ENCODE measurements at places on chromosomes 5 and 9. TPM values are rescaled to one million over a fixed set of nuclear protein-coding genes. Genes with fewer than 3 reads are reported as not detected.

GRCh38 chr5:68440651-68441050 is 225.1 kb downstream of the PIK3R1 start:
- H3K27ac ChIP-seq, result no peak overlapping the region
- H3K4me1 ChIP-seq, result no peaks in the 10 kb centered on the region
- DNase-seq, result no peak
- no peaks in the 10 kb centered on the region for H3K36me3 ChIP-seq
- no peaks in the 10 kb centered on the region for H3K27me3 ChIP-seq
- H3K4me3 ChIP-seq, result no peak overlapping the region

DNA sequence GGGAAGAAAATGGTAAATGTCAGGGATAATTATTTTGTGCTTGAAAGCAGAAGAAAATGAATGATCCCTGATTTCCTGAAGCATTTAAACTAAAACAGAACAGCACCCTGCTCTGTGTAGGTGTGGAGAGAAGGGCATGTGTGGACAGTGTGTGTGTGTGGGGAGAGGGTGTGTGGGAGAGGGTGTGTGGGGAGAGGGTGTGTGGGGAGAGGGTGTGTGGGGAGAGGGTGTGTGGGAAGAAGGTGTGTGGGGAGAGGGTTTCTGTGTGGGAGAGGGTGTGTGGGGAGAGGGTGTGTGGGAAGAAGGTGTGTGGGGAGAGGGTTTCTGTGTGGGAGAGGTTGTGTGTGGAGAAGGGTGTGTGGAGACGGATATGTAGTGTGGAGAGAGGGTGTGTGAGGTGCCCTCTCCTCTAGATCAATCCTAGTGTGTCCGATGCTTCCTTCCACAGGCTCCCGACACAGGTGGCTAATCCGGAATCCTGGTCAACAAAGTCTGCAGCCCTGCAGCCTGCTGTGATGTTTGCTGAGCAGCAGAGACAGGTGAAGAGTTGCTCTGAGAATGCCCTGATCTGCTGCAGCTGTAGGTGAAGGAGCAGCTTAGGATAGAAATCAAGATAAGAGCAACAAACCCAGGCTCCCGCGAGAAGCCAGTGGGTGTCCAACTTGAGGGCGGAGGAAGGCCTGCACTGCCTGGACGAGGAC is 15.5 kb downstream of the IRX4 start:
- no peak overlapping the region for H3K4me3 ChIP-seq
- H3K27me3 ChIP-seq, result peaks cover 33% of the 10 kb centered on the region
- H3K36me3 ChIP-seq, result no peaks in the 10 kb centered on the region
- no peaks in the 10 kb centered on the region for H3K4me1 ChIP-seq
- DNase-seq, result no peak
- H3K27ac ChIP-seq, result no peak overlapping the region

DNA sequence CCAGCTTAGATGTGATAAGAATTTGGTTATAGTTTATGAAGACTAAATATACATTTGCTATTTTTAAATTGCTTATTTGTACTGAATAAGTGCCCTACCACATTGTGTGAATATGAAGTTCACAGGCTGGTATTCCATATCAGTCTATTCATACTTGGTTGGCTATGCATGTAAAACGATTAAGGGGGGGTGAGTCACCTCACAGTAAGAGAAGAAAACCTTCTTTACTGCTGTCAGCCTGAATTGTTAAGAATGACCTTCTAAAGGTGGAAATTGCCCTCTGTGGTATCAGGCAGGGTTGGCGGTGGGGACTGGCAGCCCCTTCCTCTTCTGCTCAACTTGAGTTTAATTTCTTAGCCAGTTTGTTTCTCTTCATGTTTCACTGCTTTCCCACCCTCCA is 127.0 kb upstream of the RPS23 start:
- no peaks in the 10 kb centered on the region for H3K27me3 ChIP-seq
- no peaks in the 10 kb centered on the region for H3K4me1 ChIP-seq
- no peaks in the 10 kb centered on the region for H3K36me3 ChIP-seq
- H3K4me3 ChIP-seq, result no peak overlapping the region
- no peak for DNase-seq
- no peak overlapping the region for H3K27ac ChIP-seq

GRCh38 chr5:6838736-6839135 is 125.5 kb downstream of the TENT4A start:
- H3K27me3 ChIP-seq, result no peaks in the 10 kb centered on the region
- no peaks in the 10 kb centered on the region for H3K36me3 ChIP-seq
- no peak for DNase-seq
- H3K4me3 ChIP-seq, result no peak overlapping the region
- no peaks in the 10 kb centered on the region for H3K4me1 ChIP-seq
- H3K27ac ChIP-seq, result no peak overlapping the region

- H3K36me3 ChIP-seq, result no peaks in the 10 kb centered on the region
- peaks cover 5% of the 10 kb centered on the region for H3K4me1 ChIP-seq
- no peak overlapping the region for H3K4me3 ChIP-seq
Observed at GRCh38 chr5:116650964-116651363, 76.3 kb upstream of the SEMA6A start.

GRCh38 chr5:54403121-54403520 is 52.4 kb upstream of the HSPB3 start:
- H3K27me3 ChIP-seq, result no peaks in the 10 kb centered on the region
- no peaks in the 10 kb centered on the region for H3K4me1 ChIP-seq
- no peaks in the 10 kb centered on the region for H3K36me3 ChIP-seq
- no peak for DNase-seq
- H3K4me3 ChIP-seq, result no peak overlapping the region
- no peak overlapping the region for H3K27ac ChIP-seq

- peaks cover 52% of the 10 kb centered on the region for H3K4me1 ChIP-seq
- no peaks in the 10 kb centered on the region for H3K27me3 ChIP-seq
- no peak for DNase-seq
- no peak overlapping the region for H3K27ac ChIP-seq
- no peak overlapping the region for H3K4me3 ChIP-seq
Observed at GRCh38 chr5:135441919-135442318, 5.2 kb downstream of the DCANP1 start.

GRCh38 chr9:6055216-6055615 is 39.8 kb upstream of the RANBP6 start:
- no peaks in the 10 kb centered on the region for H3K27me3 ChIP-seq
- DNase-seq, result no peak
- H3K36me3 ChIP-seq, result no peaks in the 10 kb centered on the region
- H3K4me3 ChIP-seq, result no peak overlapping the region

- no peaks in the 10 kb centered on the region for H3K36me3 ChIP-seq
- H3K4me3 ChIP-seq, result no peak overlapping the region
- no peak for DNase-seq
- no peaks in the 10 kb centered on the region for H3K27me3 ChIP-seq
Observed at GRCh38 chr5:59777028-59777427, 116.5 kb downstream of the PDE4D start.

- H3K27ac ChIP-seq, result no peak overlapping the region
- H3K36me3 ChIP-seq, result no peaks in the 10 kb centered on the region
- DNase-seq, result no peak
- no peaks in the 10 kb centered on the region for H3K27me3 ChIP-seq
- H3K4me1 ChIP-seq, result no peaks in the 10 kb centered on the region
- H3K4me3 ChIP-seq, result no peak overlapping the region
Observed at GRCh38 chr5:146947181-146947941, 68.8 kb upstream of the PPP2R2B start.

DNA sequence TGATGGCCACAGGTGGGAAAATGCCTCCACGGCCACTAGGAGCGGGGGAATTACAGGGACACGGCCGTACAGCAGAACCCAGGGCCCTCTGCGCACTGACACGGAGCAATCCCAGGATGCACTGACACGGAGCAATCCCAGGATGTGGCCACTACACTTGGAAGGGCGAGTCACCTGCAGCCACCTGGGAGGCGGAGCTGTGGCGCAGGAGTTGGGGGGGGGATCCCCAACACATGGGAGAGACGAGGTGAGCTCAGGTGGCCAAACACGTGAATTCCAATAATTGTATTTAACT is 6.8 kb downstream of the CLPTM1L start:
- H3K4me3 ChIP-seq, result no peak overlapping the region
- no peaks in the 10 kb centered on the region for H3K27me3 ChIP-seq
- peaks cover under 1% of the 10 kb centered on the region for H3K4me1 ChIP-seq

Gene OTP
- total RNA-seq, result not detected

Gene PGM5
- 29.1 TPM for total RNA-seq

Gene PDE6A
- 0.22 TPM for total RNA-seq

Gene IFNB1
- not detected for total RNA-seq
